Astrocyte of the hippocampus (primary cell): ENCODE measurements at places on chromosomes 6 and 20.

DNA sequence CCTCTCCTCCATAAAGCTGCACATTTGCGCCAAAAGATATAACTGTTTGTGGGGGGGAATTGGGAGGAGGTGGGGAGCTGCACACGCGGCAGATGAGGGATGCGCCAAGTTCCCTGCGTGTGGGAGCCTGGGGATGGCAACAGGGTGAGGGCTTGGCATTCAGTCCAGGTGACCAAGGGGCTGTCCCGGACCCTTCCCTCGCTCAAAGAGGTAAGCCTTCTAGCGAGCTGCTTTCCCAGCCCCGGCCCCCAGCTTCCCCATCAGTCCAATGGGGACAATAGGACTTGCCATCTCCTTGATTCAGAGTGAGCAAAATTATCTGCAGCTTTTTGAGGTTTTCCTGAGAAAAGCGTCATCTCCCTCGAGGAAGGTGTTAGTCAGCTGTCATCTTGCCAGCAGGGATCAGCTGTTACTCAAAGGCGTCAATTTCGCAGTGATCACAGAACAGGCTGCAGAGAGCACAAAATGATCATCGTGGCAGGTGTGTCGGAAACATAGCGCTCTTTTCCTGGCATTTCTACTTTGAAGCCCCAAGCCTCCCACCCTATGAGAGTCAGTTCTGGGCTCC lies 21.3 kb downstream of the ZNF831 start:
- DNase-seq, result no peak

DNA sequence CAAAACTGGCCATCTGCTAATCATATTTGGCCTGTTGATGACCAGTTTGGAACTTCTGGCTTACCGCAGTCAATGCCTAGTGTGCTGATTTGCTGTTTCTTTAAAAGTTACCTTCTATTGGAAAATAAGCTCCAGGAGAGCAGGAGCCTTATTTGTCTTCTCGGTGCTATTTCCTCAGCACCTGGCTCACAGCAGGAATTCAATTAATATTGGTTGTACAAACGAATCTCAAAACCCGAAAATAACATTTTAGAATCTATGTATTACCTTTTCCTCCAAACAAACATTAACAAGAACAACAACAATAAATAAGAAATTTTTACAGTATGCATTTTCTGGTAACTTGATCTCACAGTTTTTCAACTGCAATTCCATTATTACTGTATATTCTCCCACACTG lies 1080.7 kb upstream of the MAP3K7 start:
- DNase-seq, result no peak

- no peak for DNase-seq
Measured at GRCh38 chr6:150710236-150710635, 110.6 kb downstream of the PLEKHG1 start.

- DNase-seq, result peak; percentile 83
Measured at GRCh38 chr6:125913864-125914351, 42.7 kb upstream of the HINT3 start.

GRCh38 chr6:1271071-1271763 lies 40.7 kb upstream of the FOXQ1 start:
- DNase-seq, result no peak

DNA sequence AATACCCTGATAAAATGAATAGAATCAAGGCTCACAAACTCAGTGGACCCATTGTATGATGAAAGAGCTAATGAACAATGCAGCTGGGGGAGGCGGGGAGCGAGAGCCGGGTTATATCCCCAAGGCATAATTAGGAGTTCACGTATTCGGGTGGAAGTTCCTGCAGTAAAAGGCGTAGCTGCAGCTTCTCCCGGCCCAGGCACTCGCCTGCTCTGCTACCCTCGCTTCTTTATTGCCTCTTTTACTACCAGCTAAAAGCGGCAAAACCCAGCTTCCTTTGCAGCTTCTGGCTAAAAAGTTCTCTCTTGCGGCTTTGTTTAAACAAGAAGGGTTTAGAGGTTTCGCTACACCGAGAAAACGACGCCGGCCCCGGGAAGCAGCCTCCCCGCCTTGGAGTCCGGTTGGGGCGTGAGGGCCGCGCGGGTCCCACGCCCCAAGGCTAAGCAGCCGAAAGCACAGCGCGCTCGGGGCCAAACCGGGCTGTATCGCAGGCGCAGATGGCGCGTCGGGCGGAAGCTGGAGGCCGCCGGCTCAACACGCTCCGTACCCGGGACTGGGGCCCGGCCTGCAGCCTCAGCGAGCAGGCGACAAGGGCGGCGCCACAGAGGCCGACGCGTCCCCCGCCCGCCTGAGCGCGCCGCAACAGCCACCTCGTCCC lies 1.6 kb downstream of the ZBTB2 start:
- DNase-seq, result peak; percentile 76

- DNase-seq, result no peak
Measured at GRCh38 chr6:161085246-161085645, 93.7 kb downstream of the MAP3K4 start.

DNA sequence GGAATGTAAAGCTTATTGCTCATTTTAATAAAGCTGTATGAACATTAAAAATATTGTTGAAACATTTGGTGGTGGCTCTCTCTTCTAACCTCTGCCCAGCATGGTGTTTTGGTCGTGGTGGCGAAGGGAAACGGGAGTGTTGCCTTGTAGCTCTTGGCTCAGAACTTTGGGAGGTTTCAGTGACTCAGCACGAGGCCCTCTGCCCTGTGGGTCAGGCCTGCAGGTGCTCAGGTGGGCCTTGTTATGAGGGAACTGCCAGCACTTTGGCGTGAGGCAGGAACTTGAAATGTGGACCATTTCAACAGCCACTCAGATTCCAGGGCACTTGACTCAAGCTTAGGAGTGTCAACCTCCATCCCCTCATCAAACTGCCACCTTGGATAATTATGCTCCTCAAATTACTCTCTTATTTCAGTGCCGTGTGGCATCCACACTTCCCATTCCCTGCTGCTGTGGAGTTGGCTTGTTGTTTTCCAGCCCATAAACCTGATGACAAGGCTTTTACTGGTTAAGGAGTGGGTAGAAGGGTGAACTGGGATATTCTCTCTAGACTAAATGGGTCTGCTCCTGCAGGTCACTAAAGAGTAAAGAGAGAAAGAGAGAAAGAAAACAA lies 36.3 kb downstream of the PRDM1 start:
- no peak for DNase-seq

- no peak for DNase-seq
Measured at GRCh38 chr6:3236005-3236404, 8.6 kb upstream of the TUBB2B start.

GRCh38 chr6:109124219-109124618 lies 28.9 kb downstream of the CEP57L1 start:
- DNase-seq, result no peak

GRCh38 chr6:166629628-166630027 lies 2.6 kb upstream of the RPS6KA2 start:
- no peak for DNase-seq
